Naive thymus-derived CD4-positive, alpha-beta T cell (primary cell): ENCODE measurements at places on chromosomes 2 and 18. TPM values are rescaled to one million over a fixed set of nuclear protein-coding genes. Genes with fewer than 3 reads are reported as not detected.

SDC1 gene
- 0.37 TPM for total RNA-seq

DNA sequence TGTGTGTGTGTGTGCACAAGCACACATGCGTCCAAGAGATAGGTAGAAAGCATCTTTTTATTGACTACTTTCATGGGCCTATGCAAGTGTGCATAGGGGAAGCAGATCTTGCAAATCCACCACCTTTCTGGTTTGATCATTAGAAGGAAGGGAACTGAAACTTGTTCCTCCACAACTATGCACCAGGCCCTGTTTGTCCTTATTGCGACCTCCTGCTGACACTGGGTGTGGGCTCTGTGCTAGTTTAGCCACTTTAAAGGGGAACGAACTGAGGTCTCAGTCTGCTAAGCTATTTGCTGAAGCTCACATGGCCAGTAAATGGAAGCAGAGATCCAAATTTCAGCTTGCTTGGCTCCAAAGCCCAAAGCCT is 32.1 kb upstream of the INSIG2 start:
- H3K27ac ChIP-seq, result no peak overlapping the region
- H3K4me3 ChIP-seq, result no peak overlapping the region
- no peaks in the 10 kb centered on the region for H3K36me3 ChIP-seq
- DNase-seq, result no peak
- H3K27me3 ChIP-seq, result no peaks in the 10 kb centered on the region

ZSWIM2 gene
- total RNA-seq, result not detected in 2 replicates

GRCh38 chr2:63034526-63034925 is 16.1 kb upstream of the OTX1 start:
- H3K36me3 ChIP-seq, result no peaks in the 10 kb centered on the region
- no peak overlapping the region for H3K27ac ChIP-seq
- DNase-seq, result no peak
- no peak overlapping the region for H3K4me3 ChIP-seq

DNA sequence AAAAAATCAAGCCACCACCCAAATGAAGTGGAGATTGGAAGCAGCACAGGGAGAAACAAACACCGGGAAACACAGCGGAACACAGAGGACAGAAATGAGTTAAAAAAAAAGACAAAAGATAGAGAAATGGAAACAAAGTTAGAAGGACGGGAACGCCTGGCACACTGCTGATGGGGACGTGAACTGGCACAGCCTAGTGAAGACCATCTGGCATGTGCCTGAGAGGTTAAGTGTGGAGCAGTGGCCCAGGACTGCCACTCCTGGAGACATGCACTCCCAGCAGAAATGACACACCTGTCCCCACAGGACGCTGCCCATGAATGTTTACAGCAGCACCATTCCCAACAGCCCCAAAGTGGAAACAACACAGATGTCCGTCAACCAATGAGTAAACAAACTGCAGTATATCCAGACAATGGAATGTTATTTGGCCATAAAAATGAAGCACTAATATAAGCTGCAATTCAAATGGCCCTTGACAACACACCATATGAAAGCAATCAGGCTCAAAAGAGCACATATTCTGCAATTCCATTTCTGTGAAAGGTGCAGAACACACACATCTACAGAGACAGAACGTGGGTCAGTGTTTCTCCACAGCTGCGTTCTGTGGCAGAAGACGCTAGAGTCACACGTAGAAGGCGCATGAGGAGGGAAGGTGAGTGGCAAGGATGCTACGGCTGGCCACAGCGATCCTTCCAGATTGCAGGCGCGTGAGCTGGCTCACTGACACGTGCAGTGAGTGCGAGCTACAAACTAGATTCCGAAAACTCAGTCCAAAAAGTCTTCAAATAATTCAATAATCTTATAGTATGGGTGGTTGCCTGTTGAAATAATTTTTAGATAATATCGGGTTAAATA is 24.6 kb downstream of the THAP4 start:
- DNase-seq, result no peak
- no peak overlapping the region for H3K27ac ChIP-seq
- H3K4me3 ChIP-seq, result no peak overlapping the region
- no peaks in the 10 kb centered on the region for H3K36me3 ChIP-seq
- H3K4me1 ChIP-seq, result peaks cover 24% of the 10 kb centered on the region

DNA sequence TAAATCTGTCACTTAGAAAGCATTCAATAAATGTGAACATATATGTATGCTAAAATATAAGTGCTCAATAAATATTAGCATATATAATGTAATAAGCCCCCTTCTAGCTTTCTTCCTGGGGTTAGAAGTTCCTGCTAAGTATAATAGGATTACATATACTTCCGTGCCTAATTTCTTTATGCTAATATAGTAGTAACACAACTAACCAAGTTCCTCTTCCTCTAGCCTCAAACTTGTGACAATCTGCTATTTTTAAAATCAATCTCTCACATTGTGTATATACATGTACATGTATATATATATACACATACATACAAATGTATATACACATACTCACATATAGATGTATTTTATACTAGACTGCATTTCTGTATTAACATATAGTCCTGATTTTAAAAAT is 32.2 kb downstream of the TLK1 start:
- no peak for DNase-seq
- no peaks in the 10 kb centered on the region for H3K4me1 ChIP-seq
- no peak overlapping the region for H3K4me3 ChIP-seq
- H3K27me3 ChIP-seq, result no peaks in the 10 kb centered on the region

OTOS gene
- not detected for total RNA-seq

STPG4 gene
- 0.13 TPM in 1 of 2 replicates, not detected in the other for total RNA-seq

- H3K27ac ChIP-seq, result no peak overlapping the region
- no peaks in the 10 kb centered on the region for H3K27me3 ChIP-seq
- H3K4me3 ChIP-seq, result no peak overlapping the region
- H3K36me3 ChIP-seq, result no peaks in the 10 kb centered on the region
Observed at GRCh38 chr2:226122041-226122440, 677.6 kb downstream of the IRS1 start.

ZNF396 gene
- total RNA-seq, result 0.54 TPM

SNRNP27 gene
- total RNA-seq, result 56.0 TPM

DNA sequence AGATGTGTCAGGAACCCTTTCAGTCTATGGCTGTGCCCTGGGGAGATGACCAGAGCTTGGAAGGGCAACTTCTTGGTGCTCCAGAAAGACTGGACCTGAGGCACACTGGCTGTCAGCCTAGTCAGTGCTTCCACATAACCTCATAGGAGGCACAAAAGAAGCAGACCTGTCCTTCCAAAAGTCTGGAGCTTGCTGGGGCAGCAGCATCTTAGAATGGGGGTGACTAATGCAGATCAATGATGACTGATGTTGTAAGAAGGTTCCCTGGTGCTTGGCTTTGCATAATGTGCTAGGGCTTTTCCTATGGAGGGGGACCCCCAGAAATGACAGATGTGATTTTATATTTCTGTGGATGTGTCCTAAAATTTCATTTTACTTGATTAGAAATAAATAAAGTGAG is 255.7 kb upstream of the THUMPD2 start:
- H3K4me3 ChIP-seq, result no peak overlapping the region
- no peaks in the 10 kb centered on the region for H3K4me1 ChIP-seq
- no peaks in the 10 kb centered on the region for H3K27me3 ChIP-seq

DNA sequence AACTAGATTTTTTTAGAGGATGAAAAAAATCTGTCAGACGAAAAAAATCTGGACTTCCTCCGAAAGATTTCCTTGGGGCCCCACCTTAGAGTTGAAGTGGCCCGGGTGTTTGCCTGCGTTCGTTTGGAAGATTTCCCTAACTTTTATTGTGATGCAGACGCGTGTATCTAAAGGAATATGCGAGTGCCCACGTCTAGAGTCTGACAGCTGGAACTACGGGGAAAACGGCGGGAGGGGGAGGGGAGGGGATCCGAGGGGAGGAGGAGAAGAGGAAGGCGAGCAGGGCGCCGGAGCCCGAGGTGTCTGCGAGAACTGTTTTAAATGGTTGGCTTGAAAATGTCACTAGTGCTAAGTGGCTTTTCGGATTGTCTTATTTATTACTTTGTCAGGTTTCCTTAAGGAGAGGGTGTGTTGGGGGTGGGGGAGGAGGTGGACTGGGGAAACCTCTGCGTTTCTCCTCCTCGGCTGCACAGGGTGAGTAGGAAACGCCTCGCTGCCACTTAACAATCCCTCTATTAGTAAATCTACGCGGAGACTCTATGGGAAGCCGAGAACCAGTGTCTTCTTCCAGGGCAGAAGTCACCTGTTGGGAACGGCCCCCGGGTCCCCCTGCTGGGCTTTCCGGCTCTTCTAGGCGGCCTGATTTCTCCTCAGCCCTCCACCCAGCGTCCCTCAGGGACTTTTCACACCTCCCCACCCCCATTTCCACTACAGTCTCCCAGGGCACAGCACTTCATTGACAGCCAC is 2.4 kb upstream of the SP9 start:
- no peak overlapping the region for H3K27ac ChIP-seq
- H3K27me3 ChIP-seq, result peaks cover 79% of the 10 kb centered on the region
- H3K4me3 ChIP-seq, result no peak overlapping the region
- no peak for DNase-seq
- H3K4me1 ChIP-seq, result peaks cover 30% of the 10 kb centered on the region

DNA sequence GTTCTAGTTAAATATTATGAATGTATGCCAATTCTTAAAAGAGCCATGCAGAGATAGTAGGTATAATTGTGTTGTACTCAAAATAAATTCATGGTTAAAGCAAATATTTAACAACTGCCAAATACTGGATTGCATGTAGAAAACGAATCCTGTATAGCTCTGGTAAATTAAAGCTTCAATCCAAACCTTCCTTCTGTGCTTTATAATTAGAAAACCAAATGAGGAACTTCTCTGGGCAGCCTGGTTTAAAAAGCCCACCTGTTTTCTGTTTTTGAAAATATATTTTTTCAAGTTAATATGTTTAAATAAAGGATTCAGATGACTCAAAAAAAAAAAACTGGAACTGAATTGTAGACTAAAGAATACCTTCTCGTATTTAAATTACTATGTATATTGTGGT is 48.3 kb upstream of the ITGA4 start:
- H3K27ac ChIP-seq, result no peak overlapping the region
- H3K4me3 ChIP-seq, result no peak overlapping the region
- no peak for DNase-seq
- H3K27me3 ChIP-seq, result no peaks in the 10 kb centered on the region

- no peak overlapping the region for H3K4me3 ChIP-seq
- no peaks in the 10 kb centered on the region for H3K36me3 ChIP-seq
- H3K27me3 ChIP-seq, result no peaks in the 10 kb centered on the region
- H3K27ac ChIP-seq, result no peak overlapping the region
- no peaks in the 10 kb centered on the region for H3K4me1 ChIP-seq
- no peak for DNase-seq
Observed at GRCh38 chr2:16978301-16978700, 312.7 kb upstream of the CYRIA start.

LHCGR gene
- total RNA-seq, result not detected

GRCh38 chr2:23484275-23484674 is 99.3 kb downstream of the KLHL29 start:
- H3K36me3 ChIP-seq, result no peaks in the 10 kb centered on the region
- no peaks in the 10 kb centered on the region for H3K27me3 ChIP-seq
- no peak for DNase-seq
- H3K27ac ChIP-seq, result no peak overlapping the region

ACVR1C gene
- 9.4 TPM for total RNA-seq
